Stimulated activated CD4-positive, alpha-beta T cell treated with anti-CD3 and anti-CD28 coated beads, TNF-alpha, amount 100 ng/mL, for 1 hour (primary cell): ENCODE measurements at places on chromosomes 12 and 14.

- DNase-seq = no peak
These were observed 3.6 kb upstream of the HSPB8 start for GRCh38 chr12:119175081-119175480.

DNA sequence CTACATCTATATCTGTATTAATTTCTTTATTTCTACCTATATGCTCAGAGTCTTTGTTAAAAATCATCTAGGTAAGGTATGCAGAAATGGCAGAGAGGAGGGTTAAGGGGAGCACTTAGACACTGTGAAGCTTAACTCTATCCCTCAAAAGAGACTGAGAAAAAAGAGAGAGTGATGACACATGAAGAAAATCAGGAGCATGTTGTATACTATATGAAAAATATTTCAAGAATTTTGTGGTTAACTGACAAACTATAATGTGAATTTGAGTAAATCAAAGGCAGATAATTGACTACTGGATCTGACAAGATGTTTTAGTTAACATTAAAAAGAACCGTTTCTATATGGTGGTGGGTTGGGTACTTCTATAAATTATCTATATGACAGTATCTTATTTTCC is 1814.2 kb upstream of the SEL1L start:
- DNase-seq = no peak

GRCh38 chr12:1611803-1612572 is 17.0 kb upstream of the WNT5B start:
- no peak for DNase-seq

- no peak for DNase-seq
These were observed 132.7 kb upstream of the DYRK2 start for GRCh38 chr12:67515679-67516340.

- no peak for DNase-seq
These were observed 131.9 kb upstream of the CLEC14A start for GRCh38 chr14:38387821-38388220.

DNA sequence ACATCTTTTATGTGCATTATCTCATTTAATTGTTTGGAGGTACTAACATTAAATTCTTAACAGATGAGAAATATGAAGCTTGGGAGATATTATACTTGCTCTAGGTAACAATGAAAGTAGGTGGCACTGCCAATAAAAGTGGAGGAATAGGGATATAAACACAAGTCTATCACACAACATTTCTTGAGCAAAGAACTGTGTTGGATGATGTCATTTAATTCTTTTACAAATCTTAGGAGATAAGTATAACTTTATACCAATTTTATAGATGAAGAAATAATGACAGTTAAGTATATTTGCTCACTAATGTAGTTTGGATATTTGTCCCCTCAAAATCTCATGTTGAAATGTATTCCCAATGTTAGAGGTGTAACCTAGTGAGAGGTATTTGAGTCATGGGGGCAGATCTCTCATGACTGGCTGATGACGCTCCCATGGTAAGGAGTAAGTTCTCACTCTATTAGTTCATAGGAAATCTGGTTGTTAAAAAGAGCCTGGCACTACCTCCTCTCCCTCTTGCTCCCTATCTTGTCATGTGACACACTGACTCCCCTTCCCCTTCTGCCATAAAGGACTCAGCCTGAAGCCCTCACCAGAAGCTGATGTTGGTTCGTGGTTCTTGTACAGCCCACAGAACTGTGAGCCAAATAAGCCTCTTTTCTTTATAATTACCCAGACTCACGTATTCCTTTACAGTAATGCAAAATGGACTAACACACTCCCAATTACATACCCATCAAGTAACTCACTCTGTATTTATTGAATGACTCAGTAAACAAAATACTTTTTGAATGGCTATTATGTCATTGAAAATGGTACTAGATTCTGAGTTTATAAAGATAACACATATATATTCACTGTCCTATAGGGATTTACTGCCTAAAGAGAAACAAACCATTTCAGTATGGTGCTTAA is 146.8 kb upstream of the KITLG start:
- DNase-seq = no peak

DNA sequence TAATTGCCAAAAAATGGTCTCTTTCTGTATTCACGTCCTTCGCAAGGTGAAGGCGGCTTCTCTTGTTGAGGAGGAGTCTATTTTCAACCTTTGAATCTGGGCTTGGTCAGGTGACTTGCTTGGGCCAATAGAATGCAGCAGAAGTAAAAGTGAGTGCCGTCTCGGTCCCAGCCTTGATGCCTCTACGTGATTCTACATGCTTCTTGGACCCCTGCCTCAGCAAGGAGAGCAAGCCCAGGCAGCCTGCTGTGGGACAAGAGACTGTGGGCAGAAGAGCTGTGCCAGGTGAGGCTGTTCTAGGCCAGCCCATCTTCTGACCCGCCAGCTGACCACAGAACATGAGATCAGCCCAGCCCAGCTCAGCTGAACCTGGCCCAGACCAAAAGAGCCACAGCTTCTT is 39.1 kb upstream of the CCDC63 start:
- no peak for DNase-seq

GRCh38 chr14:68295316-68295816 is 475.8 kb downstream of the RAD51B start:
- no peak for DNase-seq

DNA sequence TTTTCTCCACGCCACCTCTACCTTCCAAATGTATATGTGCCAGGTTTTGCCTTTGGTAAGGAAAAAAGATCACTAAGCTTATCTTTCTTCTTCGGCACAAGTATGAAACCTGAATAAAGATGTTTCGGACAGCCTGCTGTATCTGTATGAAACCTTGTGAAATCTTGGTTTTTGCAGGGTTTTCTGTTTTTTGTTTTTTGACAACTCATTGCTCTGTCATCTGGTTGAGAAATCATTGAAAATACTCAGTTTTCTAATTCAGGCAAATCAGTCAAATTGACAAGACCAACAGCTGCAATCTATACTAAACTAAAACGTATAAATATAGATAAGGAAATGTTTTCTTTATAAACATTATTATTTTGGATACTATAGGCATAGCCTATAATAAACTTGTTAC is 63.1 kb upstream of the FGD4 start:
- no peak for DNase-seq

- no peak for DNase-seq
These were observed 53.4 kb upstream of the DLK1 start for GRCh38 chr14:100673085-100673806.

- no peak for DNase-seq
These were observed 78.3 kb upstream of the SLC16A7 start for GRCh38 chr12:59517522-59517921.

DNA sequence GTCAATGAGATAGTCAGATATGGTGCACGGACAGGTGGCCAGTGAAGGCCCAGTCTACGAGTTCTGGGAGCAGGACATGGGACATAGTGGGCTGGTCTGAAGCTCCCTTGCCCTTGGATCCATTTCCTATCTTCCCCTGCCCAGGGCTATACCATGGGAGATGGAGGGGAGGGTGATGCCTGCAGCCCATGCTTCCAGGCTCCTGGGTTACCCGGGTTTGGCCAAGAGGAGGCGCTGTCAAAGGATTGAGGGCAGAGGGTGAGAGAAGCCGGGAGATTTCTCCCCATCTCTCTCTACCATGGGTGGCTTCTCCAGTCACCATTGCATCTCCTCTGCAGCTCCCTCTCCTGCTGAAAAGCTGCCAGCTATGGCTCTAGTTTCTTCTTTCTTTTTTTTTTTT is 52.8 kb upstream of the LHX5 start:
- DNase-seq = no peak

DNA sequence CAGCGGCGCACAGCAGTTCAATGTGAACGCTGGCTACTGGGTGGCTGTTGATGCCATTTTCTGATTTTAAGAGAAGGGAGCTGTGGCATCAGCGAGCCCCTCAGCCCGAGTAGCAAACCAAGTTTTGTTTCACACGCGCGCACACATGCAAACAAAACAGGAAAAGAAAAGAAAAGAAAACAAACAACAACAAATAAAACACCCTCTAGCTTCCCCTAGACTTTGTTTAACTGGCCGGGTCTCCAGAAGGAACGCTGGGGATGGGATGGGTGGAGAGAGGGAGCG is 540 bp downstream of the PAX9 start:
- no peak for DNase-seq

- no peak for DNase-seq
These were observed 4.8 kb upstream of the DGLUCY start for GRCh38 chr14:91108941-91109611.

DNA sequence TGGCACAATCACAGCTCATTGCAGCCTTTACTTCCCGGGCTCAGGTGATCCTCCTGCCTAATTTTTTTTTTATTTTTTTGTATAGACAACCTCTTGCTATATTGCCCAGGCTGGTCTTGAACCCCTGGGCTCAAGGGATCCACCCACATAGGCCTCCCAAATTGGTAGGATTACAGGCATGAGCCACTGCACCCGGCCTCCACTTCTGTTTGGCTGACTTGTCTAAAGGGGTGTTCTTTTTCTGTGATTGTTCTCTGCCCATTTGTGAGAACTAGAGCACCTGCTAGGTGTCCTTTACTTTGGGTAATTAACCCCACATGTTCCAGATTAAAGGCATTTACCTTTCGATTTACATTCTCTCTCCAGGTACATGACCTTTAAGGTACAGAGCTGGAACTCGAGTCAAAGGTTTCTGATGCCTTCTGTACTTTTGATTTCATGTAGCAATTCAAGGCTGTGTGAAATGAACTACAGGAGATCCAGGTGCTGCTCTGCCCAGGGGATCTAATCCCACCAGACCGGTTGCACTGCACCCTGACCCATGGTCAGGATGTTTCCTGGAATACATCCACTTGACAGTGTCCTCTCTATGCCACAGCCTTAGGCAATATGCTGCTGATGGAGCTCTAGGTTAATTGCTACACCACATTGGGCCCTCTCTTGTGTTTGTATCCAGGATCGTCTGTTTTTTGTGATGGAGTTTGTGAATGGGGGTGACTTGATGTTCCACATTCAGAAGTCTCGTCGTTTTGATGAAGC is 163.6 kb downstream of the PRKCH start:
- no peak for DNase-seq

GRCh38 chr14:51092965-51093364 is 1.9 kb downstream of the TRIM9 start:
- DNase-seq = no peak

GRCh38 chr12:124377981-124378509 is 83.2 kb downstream of the RFLNA start:
- DNase-seq = no peak

DNA sequence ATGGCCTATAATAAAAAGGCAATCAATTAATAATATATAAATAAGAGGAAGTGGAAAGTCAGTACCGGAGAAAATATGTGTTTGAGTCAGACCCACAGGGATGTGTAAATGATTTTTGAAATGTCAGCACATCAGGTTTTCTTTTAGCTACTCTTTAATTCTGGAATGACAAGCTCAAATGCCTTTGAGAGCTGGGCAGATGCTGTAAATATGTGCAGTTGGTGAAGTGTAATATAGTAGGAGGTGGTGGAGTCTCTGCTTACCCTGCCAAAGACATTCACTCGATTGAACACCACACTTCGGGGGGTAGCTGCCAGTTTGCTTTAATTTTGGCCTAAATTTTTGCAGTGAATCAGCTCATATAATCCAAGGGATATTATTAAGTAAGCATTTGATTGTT is 93.0 kb downstream of the PLEKHA5 start:
- no peak for DNase-seq

- DNase-seq = no peak
These were observed 15.4 kb downstream of the VASH1 start for GRCh38 chr14:76776428-76777251.

GRCh38 chr12:20950248-20950647 is 139.7 kb downstream of the SLCO1B3 start:
- DNase-seq = no peak

GRCh38 chr12:57744194-57744776 is 554 bp upstream of the TSPAN31 start:
- peak; percentile 66 for DNase-seq

DNA sequence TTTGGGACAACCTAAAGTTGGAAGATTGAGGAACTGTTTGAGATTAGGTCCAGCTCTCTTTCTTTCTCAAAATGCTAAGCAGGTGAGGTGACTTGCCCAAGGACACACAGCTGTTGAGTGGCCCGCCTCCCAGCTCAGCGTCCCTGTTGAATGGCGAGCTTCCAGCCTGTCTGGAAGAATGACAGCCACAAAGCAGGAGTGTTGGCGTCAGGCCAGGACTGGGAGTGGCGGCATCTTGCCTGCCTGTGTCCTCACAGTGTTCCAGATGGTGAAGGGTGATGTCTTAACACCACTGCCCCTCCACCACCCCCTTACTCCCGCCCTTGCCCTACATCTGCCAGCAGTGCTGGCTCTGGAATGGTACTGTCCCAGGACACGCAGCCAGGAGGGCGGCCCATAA is 4.4 kb upstream of the CEBPE start:
- no peak for DNase-seq

- DNase-seq = no peak
These were observed 6.8 kb downstream of the PFKM start for GRCh38 chr12:48125985-48126384.

GRCh38 chr12:57621497-57622292 is 10.5 kb downstream of the ARHGEF25 start:
- no peak for DNase-seq

DNA sequence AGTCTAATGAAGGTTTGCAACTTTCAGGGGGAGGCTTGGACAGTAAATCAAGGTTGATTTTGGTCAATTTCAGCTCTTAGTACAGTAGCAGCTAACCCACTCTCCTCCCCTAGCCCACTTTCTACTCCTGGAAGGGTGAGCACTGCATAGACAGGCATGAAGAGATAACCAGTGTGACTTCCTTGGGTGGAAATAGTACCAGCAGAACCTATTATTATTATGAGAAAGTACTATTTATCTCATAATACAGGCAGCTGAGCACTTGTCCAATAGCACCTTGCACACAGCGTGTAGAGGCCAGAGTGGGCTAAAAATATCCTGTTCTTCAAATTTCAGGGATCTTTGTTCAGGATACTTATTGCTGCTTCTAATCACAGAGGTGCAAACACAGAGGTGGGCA is 96.2 kb upstream of the FKBP4 start:
- DNase-seq = no peak

DNA sequence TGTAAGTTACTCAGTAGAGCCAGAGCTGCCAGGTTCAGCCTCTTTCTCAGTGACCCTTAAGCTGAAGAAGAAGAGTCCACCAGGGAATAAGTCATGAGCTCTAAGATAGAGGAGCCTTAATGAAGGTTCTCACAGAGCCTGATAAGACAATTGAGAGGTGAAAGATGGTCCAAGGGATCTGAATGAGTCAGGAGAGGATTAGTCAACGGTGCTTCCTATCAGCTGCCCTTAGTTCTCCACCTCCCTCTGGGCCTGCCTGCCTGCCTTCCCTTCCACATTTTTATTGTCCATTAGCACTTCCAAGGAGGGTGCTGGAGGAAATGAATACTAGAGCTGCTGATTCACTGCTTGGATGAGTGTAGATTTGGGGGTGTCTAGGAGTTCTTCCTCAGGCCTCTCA is 161.7 kb upstream of the RMST start:
- DNase-seq = no peak
